HuH-7.5 (cell line): ENCODE measurements at places on chromosomes 1 and 21.

GRCh38 chr1:43267291-43267805, 2.4 kb upstream of the TMEM125 start:
- no peak for DNase-seq

DNA sequence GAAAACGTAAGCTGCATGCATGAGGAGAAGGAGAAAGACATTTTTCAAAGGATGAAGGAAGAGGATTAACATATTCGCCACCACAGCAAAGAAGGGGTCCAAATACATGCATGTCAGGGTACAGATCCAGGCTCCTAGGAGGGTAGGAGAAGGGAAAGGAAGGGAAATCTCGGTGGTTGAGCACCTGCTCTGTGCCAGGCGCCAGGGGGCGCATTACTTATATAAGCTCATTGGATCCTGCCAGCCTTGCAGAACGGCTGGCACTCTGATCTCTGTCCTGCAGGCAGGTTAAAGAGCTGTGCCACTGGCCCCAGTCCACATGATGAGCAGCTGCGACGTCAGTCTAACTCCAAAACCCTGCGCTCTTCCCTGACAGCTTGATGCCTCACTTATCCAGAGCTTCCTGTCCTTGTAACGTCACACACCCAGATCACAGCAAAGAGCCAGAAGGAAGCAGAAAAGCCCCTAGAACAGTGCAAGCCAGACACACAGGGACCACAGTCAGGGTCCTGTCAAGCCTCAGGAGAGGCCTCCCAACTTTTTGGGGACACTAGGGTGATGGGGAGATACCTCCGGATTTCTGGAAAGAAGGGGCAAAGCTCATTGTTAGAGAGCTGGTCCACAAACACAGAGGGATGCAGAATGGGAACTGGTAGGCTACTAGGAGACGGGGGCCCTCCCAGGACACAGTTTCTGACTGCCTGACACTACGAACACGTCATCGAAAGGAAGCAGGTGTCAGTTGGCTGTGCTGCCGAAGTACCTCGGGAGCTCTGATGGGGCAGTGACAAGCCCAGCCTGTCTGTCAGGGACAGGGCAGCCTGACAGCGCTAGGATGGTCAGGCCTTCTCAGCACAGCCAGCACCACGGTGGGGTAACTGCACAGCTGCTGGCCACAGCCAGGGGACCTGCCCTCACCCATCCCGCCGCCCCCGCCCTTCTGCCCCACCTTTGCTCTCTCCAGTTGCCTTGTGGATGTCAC, 99.1 kb downstream of the BEND5 start:
- peak; percentile 29 for DNase-seq

DNA sequence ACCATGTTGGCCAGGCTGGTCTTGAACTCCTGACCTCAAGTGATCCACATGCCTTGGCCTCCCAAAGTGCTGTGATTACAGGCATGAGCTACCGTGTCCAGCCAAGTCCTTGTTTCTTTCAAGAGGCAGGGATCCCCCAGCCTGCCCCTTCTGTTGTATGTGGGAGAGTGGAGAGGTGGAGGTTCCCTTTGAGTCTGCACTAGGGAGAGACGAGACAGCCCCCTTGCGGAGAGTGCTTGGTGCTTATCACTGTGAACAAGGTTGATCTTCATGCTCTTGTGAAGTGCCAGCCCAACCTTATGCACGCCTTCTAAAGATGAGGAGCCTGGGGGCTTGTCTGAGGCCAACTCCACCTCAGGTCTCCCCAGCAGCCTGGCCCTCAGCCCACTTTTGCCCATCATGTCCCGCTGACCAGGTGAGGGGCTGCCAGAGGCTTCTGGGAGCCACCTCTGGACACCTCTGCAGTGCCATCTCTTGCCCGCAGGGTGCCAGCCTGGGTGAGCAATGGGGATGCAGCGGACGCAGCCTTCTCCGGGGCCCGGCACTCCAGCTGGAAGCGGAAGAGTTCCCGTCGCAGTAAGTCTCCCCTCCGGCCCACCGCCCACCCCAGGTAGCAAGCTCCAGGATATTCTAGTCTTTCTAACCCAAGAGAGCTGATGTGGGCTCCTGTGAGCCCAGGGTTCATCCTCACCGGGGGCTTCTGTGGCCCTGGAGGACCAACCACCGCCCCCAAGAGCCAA, 62.3 kb downstream of the ARHGEF10L start:
- no peak for DNase-seq

GRCh38 chr1:158324395-158324794, 6.9 kb downstream of the CD1B start:
- no peak for DNase-seq

DNA sequence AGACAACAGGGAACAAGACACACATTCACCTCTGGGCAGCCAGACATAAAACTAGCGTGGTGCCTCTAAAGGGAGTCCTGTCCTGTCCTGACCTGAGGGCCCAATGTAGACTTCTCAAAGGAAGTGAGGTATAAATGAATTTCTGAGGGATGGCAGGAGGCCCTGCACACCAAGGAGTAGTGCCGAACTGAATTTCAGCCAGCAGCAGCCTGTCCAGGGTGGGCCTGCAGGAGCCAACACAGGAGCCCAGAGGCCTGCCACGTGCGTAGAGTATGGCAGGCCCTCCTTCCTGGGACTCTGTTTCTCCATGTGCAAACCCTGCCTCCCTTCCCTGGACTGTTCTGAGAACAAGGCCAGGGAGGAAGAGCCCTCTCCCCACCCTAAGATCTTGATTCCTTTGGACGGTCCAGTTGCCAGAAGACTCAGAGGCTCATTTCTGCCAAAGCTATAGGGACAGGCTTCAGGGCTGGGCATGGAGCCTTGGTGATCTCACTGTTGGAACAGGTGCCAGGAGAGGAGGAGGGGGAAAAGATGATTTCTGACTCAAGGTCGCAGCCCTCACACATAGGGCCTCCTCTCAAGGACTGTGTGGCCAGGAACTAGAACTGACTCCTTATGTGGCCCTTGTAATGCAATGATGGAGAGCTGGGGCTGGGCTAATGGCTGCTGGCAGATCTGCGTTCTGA, 1.8 kb upstream of the FABP3 start:
- DNase-seq, result no peak

GRCh38 chr1:28882009-28882628, 32.2 kb upstream of the EPB41 start:
- peak; percentile 71 for DNase-seq

DNA sequence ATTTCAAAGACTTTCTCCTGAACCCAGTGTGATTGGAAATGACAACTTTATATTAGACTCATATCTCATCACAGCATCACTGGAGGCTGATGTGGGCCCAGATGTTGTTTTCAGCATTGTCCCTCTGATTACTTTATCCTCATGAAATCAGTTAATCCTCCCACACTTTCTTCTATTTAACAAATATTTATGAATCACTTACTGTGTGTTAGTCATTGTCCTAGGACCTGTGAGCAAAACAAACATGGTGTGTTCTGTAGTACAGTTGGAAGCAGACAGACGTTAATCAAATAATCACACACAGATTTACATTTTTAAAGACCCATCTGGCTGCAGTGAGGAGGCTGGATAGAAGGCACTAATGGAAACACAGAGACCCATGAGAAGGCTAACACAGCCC, 383.7 kb downstream of the PRDM2 start:
- no peak for DNase-seq

DNA sequence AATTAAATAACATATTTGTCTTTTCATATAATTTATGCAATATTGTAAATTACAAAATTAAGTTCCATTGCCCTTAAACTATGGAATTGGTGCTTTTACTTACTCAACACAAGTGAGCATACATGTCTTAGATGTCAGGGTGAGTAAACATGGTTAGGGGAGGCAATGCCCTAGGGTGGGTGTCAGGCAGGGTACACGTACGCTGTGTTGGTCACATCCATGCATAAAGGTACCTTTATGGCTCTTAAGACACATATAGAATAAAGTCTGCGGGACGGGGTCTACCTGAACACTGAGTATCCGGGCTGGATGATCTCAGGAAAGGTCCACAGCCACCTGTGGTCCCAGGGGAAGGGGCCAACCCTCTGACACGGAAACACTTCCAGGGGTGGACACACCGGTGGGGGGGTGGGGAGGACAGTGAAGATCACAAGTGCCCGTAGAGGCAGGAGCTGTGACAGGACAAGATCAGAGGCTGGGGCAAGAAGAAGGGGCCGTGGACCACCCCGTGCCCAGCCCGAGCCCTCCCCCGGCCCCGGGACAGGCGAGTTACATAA, 720 bp downstream of the LIN9 start:
- DNase-seq, result peak; percentile 52

DNA sequence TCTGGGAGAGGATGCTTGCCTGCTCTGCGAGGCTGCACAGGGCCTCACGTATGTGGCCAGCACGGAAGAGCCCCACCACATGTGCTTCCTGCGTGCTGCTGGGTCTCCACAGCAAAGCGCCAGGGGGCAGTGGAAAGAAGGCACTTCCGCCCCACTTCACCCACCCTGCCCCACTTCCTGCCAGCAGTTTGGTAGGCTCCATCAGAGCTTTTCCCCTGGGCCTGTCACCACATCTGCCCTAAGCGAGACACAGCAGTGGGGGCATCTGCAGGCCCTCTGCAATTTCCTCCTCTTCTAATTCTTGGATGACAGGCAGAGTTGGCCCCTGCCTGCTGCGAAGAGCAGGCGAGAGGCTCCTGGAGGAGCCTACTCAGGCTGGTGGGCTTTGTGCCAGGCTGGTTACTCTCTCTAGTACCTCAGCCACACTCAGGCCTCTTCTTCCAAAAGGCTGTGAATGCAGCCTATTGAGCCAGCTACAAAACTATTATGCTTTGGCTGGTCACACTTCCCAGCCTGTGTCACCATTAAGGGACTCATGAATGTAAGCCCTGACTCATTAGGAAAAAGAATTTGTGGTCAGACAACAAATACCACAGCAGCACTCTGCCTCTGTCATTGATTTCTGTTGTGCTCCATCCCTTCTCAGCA, 25.0 kb downstream of the CD244 start:
- DNase-seq, result no peak

DNA sequence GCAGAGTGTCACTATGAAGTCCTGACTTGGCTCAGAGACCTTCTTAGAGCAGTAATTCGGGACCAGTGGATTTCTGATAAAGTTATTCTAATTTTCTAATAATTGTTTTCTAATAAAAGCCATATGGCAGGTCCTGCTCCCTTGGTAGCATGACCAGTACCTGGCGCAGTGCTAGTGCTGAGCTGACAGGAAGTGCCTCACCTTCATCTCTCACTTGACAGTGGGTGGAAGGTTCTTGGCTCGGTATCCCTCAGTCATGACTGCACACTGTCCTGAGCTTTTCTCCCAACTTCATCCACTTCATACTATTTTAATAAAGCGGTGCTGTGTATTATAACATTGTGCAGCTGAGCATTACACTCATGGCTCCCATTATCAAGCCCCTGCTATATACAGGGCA, 14.1 kb downstream of the VANGL1 start:
- no peak for DNase-seq

- no peak for DNase-seq
Measured at GRCh38 chr1:72371259-72372035, 89.1 kb upstream of the NEGR1 start.

GRCh38 chr1:94906382-94906781, 20.5 kb downstream of the CNN3 start:
- DNase-seq, result no peak

DNA sequence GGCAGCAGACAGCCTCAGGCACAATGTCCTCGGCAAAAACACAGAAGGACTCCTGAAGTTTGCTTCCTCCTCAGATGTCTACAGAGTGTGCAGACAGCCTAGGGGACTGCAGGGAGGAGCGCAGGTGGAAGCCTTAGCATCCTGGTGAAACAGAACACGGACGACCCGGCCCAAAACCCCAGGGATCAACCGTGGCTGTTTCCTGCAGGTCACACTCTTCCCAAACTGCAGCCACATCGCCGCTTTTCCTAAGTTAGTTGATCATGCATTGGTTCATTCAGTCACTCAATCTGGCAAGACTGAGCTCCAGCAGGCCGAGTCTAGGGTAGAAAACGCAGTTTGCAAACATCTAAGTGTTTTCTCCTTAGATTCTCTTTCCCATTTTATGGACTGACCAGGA, 33.4 kb downstream of the FHAD1 start:
- no peak for DNase-seq

DNA sequence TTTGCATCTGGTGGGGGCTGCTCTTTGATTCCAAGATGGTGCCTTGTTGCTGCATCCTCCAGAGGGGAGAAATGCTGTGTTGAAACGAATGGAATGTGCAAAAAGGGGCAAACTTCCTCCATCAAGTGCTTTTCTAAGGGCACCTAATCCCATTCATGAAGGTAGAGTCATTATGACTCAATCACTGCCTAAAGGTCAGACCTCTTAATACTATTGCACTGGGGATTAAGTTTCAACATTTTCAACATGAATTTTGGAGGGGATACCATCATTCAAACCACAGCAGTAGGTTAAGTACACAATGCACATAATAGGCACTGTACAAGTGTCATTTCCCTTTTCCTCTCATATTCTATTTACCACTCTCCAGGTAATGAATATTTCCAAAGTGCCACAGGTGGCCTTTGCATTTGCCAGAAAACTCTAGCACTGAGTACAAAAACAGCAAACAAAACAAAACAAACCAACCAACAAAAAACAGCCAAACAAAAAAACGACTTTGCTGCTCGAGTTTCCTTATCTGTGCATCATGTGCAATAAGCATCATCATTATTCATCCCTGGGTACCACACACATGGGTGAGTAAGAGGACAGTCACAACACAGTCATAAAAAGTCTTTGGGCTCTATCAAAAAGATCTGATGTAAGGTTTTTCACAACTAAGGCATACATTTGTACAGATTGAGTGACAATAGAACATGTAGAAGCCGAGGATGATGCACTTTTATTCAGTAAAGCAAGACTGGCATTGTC, 42.5 kb downstream of the IFI44 start:
- DNase-seq, result no peak

DNA sequence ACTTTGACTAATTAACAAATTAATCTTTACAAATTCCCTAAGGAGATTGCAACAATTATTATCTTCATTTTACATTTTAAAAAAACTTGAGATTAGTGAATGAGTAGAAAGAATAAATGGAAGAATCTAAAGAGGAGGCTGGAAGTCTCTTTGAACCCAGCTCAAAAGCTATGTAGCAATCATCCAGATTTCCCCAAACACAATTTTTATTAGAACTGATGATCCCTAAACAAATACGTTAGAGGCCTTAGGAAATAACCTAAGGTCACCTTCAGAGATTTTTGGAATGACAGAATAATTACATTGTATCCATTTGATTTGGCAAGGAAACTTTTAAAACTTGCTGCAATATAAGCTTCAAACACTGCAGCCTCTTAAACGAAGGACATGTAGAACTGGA, 242.4 kb upstream of the LYPLAL1 start:
- no peak for DNase-seq

- no peak for DNase-seq
Measured at GRCh38 chr1:28035420-28035819, 53.0 kb downstream of the EYA3 start.

GRCh38 chr1:239527051-239527693, 140.8 kb downstream of the CHRM3 start:
- no peak for DNase-seq
